ENCODE measurements at places on chromosomes 12 and 14.

- DNase-seq = no peak
These were observed 13.1 kb upstream of the CLEC7A start for GRCh38 chr12:10142976-10143589.

DNA sequence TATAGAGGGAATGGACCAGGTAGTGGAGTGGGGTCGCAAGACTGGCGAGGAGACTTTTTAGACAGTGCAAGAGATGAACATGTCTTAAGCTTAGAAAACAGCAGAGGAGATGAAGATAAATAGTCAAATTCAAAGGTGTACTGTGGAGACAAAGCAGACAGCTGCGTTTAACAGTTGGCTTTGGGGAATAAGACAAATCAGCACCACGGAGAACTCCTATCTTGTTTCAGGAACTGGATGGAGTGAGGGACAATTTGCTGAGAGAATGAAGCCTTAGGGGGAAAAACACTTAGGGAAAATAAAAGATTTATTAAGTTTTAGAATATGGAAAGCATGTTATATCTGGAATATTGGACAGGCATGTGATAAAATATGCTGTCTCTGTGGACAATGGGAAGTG, 458.8 kb downstream of the GLT1D1 start:
- DNase-seq = no peak

DNA sequence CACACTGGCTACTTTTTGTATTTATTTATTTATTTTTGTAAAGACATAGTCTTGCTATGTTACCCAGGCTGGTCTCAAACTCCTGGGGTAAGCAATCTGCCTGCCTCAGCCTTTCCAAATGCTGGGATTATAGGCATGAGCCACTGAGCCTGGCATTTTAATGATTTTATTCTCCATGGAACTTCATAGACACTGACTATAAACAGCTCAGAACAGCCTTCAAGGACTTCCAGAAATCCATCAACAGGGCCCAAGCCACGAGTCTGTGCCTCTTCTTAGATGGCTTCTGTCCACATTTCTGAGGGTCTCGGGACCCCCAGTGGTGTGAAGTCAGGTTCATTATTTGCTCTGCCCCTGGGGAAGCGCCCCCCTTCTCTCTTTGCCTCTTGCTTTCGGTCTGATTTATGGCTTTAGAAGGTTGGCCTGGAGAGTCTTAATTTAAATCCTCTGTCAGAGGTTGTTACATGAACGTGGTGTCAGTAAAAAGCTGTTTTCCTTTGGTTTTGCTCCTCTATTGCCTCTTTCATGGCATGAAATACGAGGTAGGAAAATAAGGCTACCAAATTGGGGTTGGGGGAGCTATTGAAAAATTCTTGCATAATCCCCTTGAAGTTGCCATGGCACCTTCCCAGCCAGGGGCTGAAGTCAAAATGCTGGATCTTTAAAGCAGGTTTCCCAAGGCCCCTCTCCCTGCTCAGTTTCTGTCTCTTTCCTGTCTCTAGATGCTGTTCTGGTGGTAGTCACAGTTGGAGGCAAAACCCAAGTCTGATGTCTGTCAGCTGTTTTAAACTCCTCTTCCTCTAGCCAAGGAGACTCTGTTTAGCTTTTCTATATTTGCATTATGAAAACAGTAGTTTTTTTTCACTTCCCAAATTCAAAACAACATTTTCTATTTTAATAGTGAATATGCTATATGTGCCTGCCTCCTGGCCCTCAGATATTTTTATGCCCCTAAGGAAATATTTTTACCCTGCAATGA, 129.4 kb downstream of the SMOC1 start:
- DNase-seq = no peak

- no peak for DNase-seq
These were observed 444.6 kb downstream of the SOX5 start for GRCh38 chr12:23504641-23505399.

DNA sequence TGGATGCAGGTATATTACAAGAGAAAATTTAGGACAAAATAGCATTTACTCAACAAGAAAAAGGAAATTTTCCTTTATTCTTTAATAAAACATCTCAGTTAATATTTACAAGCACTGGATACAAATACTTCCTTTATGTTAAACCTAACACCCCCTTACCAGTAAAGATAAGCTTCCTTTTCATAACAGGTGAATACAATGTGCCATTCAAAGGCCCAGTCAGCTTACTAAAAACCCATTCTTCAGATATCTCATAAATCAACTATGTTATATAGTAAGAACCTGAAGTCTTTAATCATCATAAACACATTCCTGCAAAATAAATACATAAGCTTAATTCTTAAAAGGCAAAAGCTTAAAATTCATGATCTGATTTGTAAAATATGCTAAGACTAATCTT, 52.6 kb downstream of the LRP6 start:
- DNase-seq = no peak

DNA sequence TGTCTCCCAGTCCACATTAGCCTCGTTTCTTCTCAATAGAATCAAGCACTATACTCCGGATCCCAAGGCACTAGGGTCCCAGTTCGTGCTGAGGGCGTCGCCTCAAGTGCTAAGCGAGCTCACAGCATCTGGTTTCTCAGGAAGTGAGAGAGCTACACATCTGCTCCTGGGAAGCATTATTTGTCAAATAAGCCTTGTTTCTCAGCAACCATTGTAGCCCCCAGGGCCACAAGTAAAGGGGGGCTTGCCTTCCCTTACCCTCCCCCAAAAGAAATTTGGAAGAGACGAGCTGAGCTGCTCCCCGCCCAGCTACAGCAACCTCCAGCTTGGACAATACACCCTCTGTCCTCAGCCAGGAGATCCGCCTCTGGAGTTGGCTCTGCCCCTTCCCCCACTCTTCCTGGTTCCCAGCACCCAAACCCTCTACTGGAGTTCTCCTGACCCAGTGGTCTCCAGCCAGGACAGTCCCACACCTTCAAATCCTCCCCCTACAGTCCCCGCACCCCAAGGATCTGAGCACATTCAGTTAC, 5.7 kb upstream of the TNS2 start:
- peak; percentile 68 for DNase-seq

GRCh38 chr14:53341324-53341723, 188.2 kb upstream of the DDHD1 start:
- DNase-seq = no peak

DNA sequence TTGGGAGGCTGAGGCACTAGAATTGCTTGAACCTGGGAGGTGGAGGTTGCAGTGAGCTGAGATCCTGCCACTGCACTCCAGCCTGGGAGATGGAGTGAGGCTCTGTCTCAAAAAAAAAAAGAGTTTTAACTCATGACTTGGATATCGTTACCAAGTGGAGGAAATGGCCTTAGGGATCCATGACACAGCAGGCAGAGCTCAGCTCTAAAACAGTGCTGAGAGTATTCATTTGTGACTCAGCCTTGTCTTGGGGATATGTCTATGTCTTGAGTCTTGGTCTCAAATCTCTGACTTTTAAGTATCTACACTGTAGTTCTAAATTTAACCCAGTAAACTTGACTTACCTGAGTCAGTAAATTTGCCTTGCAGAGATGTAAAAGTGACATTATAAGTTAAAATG, 8.8 kb upstream of the PEX5 start:
- no peak for DNase-seq

DNA sequence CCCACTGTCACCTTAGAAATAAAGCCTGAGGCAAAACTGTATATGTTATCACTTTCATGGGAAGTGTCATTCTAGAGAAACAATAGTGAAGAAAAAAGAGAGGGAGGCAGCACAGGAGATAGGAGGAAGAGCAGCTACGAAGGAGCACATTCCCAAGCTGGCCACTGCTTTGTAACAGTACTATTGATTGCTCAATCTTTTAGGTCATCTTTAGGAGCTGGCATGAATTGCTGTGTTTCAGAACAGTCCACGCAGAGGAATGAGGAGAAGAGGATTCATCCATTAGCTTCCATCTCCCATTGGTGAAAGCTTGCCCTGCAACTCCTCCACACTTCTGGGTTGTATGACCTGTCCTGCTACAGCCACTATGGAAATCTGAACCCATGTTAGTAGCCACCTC, 372.5 kb upstream of the DDHD1 start:
- no peak for DNase-seq

GRCh38 chr14:22570132-22570949, 18.7 kb downstream of the DAD1 start:
- DNase-seq = peak; percentile 84

DNA sequence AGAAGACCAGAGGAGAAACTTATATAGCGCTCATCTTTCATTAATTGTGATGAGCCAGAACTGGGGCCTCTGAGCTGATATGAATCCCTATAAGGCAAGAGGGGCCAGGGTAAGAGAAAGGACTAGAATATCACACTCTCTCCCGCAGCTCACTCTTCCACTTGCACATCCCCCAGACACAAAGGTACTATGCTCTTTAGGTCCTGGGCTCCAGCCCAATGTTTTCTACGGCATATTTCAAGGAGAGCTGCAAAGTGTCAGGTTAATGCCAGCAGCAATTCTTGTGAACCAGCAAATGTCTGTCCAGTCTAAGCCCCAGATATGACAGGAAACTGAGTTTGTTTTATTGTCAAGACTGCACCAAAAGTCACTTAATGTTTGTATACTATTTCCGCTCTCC, 29.4 kb downstream of the PPP2R5E start:
- DNase-seq = no peak

All from right forelimb (tissue), 1 donor.